ENCODE measurements at places on chromosomes 11 and 22.

GRCh38 chr11:134751766-134752165, 339.7 kb upstream of the B3GAT1 start:
- DNase-seq = no peak

DNA sequence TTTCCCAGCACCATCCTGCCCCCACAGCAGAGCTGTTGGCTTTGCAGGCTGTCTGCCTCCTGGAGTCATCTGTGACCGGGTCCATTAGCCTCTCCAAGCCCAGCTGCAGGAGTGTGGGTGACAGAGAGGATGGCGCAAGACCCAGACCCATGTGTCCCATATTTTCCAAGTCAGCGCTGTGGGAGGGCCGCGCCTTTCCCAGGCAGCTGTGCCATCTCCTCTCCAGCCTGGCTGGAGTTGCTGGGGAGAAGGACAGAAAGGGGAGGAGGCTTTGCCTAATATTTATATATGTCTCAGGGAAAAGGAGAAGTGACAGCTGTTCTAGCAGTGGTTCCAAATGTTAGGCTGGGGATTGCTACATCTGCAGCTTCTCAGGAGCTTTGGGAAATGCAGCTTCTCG, 15.7 kb downstream of the DTX4 start:
- no peak for DNase-seq

DNA sequence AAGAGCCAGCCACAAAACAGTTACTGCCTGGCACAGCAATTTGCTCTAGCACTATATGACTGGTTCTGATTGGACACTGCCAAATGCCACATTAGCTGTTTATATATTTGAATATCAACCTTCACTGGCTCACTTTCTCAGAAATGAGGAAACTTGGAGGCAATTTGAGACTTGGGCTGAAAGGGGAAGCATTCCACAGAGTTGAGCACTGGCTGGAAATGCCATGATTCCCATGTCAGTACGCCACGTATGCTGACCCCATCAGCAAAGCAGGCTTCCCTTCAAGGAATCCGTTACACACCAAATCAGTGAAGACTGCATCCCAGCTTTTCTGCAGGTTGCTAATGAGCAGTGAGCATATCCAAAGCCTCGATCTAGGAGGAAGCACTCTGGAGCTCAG, 34.7 kb downstream of the GALNT18 start:
- DNase-seq = no peak

DNA sequence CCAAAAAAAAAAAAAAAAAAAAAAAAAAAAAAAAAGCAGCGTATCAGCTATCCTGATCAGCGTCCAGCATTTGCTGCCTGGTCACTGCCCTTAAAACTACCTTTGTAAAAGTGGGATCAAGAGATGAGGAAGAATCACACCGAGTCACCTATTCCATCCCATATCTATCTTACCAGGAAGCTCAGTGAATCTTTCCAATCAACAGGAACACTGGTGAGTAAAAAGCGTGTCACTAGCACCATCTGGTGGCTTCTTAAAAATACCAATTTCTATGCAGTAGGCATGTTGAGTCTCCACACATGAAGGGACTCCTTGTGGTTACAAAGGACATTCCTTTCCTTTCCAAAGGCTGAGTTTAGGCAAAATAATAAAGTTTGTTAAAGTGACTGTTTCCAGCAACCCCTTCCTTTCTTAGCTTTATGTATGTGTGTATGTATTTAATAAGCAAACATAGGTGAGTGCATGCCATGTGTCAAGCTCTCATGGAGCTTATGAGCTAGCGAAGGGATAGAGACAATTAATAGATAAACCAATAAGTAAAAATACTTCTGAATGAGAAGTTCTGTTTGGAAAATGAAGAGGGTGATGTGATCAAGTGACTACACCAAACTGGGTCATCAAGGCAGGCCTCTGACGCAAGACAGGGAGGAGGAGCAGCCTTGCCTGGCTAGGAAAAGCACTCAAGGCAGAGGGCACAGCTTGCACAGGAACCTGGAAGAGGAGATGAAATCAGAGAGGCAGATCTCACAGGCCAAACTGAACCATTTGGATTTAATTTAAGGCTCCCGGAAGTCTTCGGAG, 13.9 kb upstream of the TP53AIP1 start:
- no peak for DNase-seq

GRCh38 chr11:12127206-12127898, 17.0 kb downstream of the MICAL2 start:
- no peak for DNase-seq

All from CD4-positive, alpha-beta T cell (primary cell).